CD4-positive, CD25-positive, alpha-beta regulatory T cell (primary cell): ENCODE measurements at places on chromosomes 7 and 10. TPM values are rescaled to one million over a fixed set of nuclear protein-coding genes. Genes with fewer than 3 reads are reported as not detected.

GRCh38 chr7:102117743-102118142 is 168.9 kb upstream of the SH2B2 start:
- DNase-seq = no peak

DNA sequence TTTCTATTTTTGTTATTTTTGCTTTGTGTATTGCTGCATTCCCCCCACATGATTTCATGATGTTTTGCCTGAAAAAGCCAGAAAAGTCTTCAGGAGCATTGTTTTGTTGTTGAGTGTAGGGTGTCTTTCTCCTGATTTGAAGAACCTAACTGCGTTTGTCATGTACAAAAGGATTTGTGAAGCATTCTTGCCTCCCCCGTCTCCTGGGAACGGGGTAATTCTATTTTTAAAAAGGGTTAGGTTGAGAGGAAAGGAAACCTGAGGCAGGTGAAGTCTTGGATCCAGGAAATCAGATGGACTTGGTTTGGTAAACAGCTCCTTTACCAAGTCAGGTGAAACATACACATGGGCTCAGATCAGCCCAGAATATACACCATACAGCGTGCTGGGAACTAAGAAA is 26.0 kb upstream of the BTBD16 start:
- DNase-seq = no peak

CYP3A5 gene
- not detected for total RNA-seq

- no peak for DNase-seq
Measured at GRCh38 chr10:115398026-115398425, 304.9 kb downstream of the ATRNL1 start.

ABCB1 gene
- 1.2 TPM for total RNA-seq
